SK-N-MC (cell line): ENCODE measurements at places on chromosomes 3 and 15.

- no peak for DNase-seq
Measured at GRCh38 chr15:92751528-92751927, 96.0 kb upstream of the FAM174B start.

DNA sequence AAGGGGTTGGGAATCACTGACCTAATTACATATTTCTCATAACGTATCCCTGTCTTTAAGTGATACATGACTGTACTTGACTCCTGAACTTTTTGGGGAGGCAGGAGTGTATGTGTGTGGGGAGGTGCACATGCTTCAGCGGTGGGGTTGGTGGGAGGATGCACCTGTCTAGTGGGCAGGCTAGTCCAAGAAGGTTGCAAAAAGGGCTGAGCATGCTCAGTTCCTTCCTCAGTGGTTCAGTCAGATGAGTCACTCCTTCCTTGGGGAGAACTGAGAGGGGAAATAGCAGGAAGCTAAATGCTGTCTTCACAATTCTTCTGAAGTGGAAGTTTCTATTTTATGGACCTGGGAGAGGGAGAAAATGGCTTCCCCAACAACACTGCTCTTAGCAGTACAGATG lies 24.6 kb upstream of the AP4E1 start:
- DNase-seq: no peak

- no peak for DNase-seq
Measured at GRCh38 chr15:75446151-75446550, 5.3 kb downstream of the SIN3A start.

DNA sequence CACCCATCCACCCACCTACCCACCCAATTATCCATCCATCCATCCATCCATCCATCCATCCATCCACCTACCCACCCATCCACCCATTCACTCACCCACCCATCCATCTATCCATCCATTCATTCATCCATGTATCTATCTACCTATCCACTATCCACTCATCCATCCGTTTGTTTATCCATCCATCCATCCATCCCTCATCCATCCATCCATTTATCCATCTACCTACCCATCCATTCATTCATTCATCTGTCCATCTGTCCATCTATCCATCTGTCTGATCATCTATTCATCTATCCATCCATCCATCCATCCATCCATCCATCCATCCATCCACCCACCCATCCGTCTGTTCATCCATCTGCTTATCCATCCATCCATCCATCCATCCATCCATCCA lies 65.7 kb downstream of the FBLN2 start:
- no peak for DNase-seq

- no peak for DNase-seq
Measured at GRCh38 chr3:149850787-149851584, 38.0 kb downstream of the RNF13 start.
